Kidney (tissue), 22 donors: ENCODE measurements at places on chromosomes 2 and 18.
A peak's percentile ranks its signal among the peaks of the same experiment; 100 is the strongest.

DNA sequence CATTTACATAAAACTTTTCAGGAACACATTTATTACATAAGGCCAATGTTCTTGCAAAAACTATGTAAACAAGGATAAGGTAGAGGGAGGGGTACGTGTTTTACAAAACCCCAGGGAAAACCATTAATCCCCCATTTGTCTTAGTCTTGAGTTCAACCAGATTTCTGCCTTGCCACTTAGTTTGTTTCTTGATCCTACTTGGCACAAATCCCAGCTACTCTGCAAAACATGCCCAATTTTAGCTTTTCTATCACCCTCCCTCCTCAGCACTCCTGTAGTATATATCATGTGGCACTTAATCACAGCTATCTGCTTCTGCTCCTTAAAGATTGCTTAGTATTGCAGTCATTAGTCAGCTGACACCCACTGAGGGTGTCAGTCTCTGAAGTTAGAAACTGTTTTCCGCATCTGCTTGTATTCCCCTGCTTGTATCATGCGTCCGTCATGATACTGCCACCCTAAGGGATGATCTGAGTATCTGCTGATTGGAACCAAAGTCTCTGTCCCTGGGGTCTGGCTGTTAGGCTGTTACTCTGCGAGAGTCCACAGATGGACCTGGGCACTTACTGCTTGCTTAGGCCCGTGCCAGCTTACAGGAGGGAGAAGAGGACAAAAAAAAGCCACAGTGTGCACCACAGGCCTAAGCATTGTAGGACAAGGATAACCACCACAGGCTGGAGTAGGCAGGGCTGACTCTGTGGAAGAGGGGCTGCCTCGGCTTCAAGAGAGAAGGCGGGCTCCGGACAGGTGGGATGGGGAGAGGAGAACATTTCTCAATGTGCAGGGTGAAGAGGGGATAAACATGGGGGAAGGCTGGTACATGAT lies 82.2 kb downstream of the EPAS1 start:
- DNase-seq = peak; percentile 43

DNA sequence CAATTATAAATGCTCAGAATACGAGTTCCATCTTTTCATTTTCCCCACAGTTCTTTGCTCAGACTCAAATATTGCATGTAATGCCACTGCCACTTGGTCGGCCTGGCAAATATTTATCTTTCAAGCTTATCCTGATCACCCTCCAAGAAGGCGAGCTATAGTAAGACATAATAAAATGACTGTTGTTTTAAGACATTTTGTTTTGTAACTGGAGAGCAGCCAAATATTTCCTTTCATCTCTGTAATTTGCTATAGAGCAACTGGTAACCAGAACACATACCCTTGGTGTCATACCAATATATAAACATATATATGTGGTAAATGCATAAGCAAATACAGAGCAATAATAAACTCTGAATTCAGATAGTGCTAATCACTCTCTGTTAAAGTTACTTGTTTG lies 7.3 kb upstream of the ATL2 start:
- no peak for DNase-seq

GRCh38 chr2:3222636-3223035 lies 155.0 kb downstream of the EIPR1 start:
- DNase-seq = no peak

GRCh38 chr2:74548285-74548899 lies 5.3 kb downstream of the LOXL3 start:
- DNase-seq = peak; percentile 51

DNA sequence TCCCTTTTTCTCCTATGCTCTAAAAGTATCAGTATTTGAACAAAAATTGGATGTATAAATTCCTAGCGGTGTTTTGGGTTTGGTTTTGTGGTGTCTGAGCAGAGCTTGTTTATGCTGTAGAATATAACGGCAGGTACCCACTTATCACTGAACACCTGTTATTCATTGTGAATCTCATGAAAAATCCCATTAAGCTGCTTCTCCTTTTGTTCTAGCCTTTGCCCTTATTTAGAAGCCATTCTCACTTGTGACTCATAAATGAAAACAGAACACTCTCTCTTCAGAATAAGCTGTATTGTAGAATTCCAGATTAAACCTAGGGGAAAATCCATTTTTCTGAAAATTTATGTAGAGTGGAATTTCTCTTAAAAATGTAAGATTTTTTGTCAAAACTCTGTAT lies 104.0 kb downstream of the PRPF40A start:
- DNase-seq = no peak

DNA sequence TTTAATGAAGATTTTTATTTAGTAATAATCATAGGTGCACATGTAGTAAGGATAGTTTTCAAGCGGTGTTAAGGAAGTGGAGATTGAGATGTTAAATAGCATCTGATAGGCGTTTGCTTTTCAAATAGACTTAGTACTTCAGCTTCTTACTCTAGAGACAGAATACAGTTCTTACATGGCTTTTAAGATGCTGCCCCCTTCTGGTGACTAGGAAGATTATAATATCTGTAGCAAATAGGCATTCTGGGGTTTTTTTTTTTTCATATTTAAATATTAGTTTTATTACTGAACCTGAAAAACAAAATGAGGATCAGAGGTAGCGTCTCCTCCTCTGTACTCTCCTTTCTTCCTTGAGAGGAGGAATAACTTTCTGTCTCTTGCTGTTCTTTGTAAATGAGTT lies 100.2 kb downstream of the AGAP1 start:
- no peak for DNase-seq

DNA sequence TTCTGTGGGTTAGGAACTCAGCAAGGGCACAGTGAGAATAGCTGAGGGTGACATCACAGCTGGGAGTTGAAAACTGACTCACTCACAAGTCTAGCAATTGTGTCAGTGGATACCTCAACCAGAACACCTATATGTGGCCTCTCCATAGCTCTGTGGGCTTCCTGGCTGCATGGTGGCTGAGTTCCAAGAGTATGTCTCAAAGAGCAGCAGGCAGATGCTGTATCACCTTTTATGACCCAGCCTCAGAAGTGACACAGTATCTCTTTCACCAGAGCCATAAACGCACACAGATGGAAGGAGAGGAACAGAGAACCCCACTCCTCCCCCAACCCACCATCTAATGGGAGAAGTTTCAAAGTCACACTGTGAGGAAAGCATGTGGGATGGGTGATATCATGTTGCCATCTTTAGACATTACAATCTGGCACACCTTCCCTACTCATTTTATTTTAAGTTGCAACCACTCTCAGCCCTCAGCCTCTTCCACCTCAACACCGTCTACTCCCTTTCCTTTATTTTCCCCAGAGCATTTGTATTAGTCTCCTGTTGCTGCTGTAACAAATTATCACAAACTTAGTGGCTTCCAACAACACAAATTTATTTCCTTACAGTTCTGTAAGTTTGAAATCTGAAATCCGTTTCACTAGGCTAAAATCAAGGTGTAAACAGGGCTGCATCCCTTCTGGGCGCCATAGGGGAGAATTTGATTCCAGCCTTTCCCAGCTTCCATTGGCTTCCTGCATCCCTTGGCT lies 134.6 kb upstream of the SPATS2L start:
- DNase-seq = no peak
